ENCODE measurements at places on chromosomes 1 and 21. TPM values are rescaled to one million over a fixed set of nuclear protein-coding genes. Genes with fewer than 3 reads are reported as not detected.

FMOD gene
- 5.9 TPM for total RNA-seq

HSPA6 gene
- total RNA-seq, result 2.0 TPM

FBXO2 gene
- 3.5 TPM for total RNA-seq

NBPF3 gene
- 1.8 TPM for total RNA-seq

- no peak for DNase-seq
These were observed 162.0 kb downstream of the FGGY start for GRCh38 chr1:59458884-59459283.

Data from psoas muscle (tissue), 8 donors.